ENCODE measurements at places on chromosomes 16 and 17. TPM values are rescaled to one million over a fixed set of nuclear protein-coding genes. Genes with fewer than 3 reads are reported as not detected.

The ZACN gene
- 3.0 TPM for total RNA-seq

The KRT24 gene
- not detected for total RNA-seq

The CD300A gene
- 2.2 TPM for total RNA-seq

The DYNLRB2 gene
- not detected for total RNA-seq

The CSH2 gene
- total RNA-seq, result not detected

The MYCBPAP gene
- 6.7 TPM for total RNA-seq

The MYH8 gene
- not detected for total RNA-seq

The CRYBA1 gene
- not detected for total RNA-seq

The C1QL1 gene
- not detected for total RNA-seq

The CPNE7 gene
- total RNA-seq, result 9.5 TPM

The GNAO1 gene
- total RNA-seq, result 2.4 TPM

The TAC4 gene
- total RNA-seq, result not detected

The NPIPB13 gene
- 20.7 TPM for total RNA-seq

The CIITA gene
- total RNA-seq, result 5.3 TPM

The LMF1 gene
- total RNA-seq, result 9.7 TPM

The FOXL1 gene
- total RNA-seq, result not detected

Measured in activated CD8-positive, alpha-beta T cell treated with anti-CD3 and anti-CD28 coated beads for 36 hours (primary cell).